Umbilical cord (tissue), 2 donors: ENCODE measurements at places on chromosomes 3 and 15.

- peak; percentile 84 for DNase-seq
Observed at GRCh38 chr3:64440498-64440897, 215.2 kb upstream of the PRICKLE2 start.

DNA sequence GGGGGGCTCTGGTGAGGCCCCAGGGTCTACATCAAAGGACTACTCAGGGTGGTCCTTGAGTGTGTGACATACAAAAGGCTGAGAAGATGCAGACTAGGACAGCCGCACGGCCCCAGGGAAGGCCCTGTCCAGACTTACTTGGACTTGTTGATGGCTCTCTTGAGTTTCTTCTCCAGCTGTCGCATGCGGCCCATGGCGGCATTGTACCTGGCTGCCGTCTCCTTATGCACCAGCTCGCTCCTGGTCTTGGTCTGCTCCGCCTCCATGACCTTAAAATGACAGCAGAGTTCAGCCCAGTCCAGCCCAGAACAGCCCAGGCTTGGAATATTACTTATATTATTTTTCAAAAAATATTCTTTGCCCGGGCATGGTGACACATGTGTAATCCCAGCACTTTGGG lies 56.0 kb downstream of the CAPN7 start:
- no peak for DNase-seq

- DNase-seq: no peak
Observed at GRCh38 chr15:91801836-91802534, 51.5 kb upstream of the SLCO3A1 start.

DNA sequence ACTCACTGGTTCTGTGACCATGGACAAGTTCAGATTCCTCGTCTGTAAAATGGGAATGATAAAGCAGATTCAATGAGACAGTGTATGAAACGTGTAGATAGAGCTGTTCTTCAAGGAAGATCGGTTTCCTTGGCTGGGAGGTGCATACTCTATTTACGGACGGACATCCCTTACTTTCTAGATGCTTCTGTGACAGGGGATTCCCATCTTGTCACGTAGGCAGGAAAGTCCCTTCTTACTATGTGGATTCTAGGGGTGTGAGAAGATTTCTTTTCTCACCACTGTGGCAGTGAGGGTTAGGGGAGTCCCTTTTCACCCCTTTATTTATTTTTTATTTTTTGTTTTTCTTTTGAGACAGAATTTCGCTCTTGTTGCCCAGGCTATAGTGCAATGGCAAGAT lies 180.9 kb upstream of the TBL1XR1 start:
- DNase-seq: no peak

DNA sequence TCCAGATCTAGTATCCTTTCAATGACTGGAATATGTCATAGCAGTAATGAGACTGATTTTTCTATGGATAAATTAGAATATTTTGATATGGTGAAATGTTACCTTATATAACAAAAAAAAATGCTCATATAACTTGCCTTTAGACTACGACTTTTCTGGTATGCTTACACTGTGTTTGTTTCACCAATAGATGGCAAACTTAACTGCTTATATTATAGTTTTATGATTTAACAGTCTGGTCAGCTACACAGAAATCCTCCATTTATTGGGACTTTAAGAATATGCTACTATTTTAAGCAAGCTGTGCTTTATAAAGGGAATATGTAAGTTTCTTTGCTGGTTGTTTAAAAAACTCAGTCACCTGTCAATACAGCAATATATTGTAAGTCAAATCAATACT lies 205.6 kb downstream of the VGLL3 start:
- peak; percentile 59 for DNase-seq

DNA sequence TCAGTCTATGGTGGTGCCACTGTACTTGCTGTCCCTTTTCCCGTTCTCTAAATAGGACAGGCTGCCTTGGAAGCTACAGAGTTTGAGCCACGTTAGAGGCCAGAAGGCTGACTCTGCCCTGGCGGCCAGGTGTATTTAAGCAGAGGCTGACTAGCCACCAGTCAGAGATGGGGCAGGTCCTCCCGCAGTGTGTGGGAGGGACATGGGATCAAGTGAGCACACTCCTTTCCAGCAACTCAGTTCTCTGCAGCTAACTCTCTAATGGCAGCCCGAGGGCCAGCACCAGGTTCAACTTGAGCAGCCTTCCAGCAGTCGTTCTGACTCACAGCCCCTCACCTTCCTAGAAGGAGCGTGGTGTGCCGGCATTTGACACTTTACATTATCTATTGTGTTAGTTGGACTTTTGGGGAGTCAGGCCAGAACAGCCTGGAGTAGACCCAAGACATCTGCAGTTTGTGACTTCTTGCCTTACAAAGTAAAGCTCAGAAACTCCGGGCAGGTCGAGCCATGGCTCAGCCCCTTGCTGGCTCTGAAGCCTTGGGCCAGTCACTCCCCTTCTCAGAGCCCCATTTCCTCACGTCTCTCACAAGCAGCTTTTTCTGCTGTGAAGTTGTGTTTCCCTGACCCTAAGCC lies 46.7 kb upstream of the MYZAP start:
- DNase-seq: no peak

DNA sequence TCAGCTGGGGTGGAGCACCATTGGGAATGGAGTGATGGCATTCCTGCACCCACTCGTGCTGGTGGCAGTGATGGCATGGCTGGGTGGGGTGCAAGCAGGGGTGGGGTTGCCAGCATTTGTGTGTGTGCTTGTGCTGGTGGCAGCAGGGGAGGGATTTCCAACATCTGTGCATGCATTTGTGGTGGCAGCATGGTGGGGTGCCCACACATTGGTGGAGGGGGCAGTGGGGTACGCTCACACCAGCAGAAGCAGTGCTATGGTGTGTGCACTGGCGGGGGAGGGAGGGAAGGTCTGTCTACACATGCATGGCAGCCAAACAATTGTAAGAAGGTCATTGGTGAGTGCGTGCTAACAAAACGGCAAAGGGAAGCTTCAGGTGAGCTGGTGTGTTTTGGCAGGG lies 76.7 kb upstream of the NUDT16 start:
- no peak for DNase-seq

DNA sequence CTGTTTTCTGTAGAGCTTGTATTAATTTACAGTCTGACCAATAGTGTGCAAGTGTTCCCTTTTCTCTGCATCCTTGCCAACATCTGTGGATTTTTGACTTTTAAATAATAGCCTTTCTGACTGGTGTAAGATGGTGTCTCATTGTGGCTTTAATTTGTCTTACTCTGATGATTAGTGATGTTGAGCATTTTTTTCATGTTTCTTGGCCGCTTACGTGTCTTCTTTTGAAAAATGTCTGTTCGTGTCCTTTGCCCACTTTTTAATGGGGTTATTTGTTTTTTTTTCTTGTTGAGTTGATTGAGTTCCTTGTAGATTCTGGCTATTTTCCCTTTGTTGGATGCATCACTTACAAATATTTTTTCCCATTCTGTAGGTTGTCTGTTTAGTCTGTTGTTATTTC lies 7.6 kb upstream of the ACOX2 start:
- DNase-seq: no peak

DNA sequence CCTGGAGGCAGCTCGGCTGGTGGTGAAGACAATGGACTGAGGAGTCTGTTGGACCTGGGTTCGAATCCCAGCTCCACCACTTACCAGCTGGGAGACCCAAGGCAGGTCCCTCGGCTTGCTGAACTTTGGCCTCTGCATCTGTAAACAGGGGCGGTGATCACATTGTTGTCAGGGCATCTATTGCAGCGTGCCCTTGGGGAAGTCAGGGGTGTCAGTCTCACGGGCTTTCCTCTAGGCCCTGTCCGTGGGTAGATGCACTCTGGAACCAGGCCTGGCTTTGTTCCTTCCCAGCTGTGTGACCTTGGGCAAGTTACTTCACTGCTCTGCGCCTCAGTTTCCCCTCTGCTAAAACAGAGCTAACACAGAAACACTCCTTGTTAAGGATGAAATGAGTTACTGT lies 68.8 kb upstream of the SLC6A6 start:
- DNase-seq: no peak

GRCh38 chr15:51536965-51537574 lies 85.5 kb downstream of the DMXL2 start:
- DNase-seq: no peak

DNA sequence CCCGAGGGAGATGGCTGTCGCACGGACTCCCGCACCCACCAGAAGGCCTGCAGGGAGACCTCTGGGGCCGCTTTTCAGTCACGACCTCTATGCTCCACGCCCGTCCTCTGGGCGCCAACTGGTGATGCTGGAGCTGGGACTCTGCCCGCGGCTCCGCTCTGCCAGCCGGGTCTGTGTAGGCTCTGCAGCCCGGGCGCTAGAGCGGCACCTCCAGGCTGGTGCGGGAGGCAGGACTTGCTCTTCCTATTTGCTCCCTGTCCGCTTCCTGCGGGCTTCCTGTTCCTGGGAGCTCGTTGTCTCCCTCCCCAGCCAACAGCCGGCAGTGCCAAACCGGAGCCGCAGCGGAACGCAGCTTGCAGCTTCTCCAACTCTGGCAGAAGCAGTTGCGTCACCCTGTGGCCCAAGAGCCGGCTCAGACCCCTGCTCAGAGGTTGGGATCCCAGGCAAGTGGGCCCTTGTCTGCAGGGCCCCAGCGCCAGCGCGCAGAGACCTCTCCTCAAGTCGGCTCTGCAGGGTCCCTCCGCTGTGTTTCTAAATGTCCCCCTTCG lies 285.9 kb downstream of the XXYLT1 start:
- DNase-seq: peak; percentile 77

- DNase-seq: no peak
Observed at GRCh38 chr15:70479785-70480184, 283.6 kb downstream of the UACA start.

- DNase-seq: no peak
Observed at GRCh38 chr3:125069452-125069851, 13.7 kb upstream of the HEG1 start.

- no peak for DNase-seq
Observed at GRCh38 chr3:65951836-65952505, 86.7 kb downstream of the MAGI1 start.
